Foreskin melanocyte (primary cell): ENCODE measurements at places on chromosomes 11 and 22.

DNA sequence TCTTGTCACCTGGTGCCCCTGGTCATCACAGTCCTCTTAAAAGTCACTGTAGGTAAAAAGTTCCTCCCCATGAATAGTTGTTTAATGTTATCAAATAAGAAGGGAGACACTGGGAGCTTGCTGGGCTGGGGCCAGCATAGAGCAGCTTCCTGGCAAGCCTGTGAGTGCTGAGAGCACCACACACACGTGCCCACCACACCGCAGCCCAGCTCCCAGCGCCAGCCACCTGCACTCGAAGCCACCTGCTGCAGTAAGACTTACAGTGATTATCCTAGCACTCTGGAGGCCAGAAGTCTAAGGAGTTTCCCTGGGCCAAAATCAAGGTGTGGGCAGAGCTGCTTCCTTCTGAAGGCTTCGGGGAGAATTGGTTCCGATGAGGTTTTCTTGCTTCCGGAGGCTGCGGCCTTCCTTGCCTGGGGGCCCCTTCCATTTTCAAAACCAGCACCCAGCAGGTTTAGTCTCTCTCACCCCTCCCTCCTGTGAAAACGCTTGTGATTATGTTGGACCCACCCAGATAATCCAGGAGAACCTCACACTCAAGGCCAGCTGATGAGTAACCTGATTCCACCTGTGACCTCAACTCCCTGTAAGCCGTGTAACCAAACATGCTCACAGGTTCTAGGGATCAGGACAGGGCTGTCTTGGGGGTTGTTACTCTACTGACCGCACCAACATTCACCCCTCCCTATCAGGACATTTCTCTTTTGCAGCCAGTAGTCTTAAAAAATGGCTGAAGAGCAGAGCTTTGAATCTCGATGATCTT is 687.2 kb downstream of the TBC1D22A start:
- no peak for DNase-seq

DNA sequence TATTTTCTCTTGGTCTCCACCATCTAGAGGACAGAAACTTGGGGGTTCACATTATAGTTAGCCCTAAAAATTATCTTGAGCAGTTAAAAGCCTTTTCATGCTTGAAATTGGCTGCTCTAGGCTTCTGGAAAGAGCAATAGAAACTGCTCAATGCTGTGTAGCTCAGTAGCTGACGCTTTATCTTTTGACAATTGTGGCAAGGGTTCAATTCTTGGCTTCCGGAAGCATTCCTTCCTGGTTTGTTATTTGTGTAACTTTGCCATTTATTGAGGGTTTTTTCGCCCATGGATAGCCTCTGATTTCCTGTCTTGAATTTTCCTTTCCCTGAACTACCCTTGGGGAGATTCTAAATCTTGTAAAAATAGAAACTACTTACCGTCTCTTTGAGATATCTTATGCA is 10.3 kb upstream of the OR56A1 start:
- DNase-seq = no peak

- no peak for DNase-seq
These were observed 26.4 kb upstream of the LRRC55 start for GRCh38 chr11:57155400-57155799.

GRCh38 chr11:45323601-45324249 is 37.6 kb upstream of the SYT13 start:
- no peak for DNase-seq

DNA sequence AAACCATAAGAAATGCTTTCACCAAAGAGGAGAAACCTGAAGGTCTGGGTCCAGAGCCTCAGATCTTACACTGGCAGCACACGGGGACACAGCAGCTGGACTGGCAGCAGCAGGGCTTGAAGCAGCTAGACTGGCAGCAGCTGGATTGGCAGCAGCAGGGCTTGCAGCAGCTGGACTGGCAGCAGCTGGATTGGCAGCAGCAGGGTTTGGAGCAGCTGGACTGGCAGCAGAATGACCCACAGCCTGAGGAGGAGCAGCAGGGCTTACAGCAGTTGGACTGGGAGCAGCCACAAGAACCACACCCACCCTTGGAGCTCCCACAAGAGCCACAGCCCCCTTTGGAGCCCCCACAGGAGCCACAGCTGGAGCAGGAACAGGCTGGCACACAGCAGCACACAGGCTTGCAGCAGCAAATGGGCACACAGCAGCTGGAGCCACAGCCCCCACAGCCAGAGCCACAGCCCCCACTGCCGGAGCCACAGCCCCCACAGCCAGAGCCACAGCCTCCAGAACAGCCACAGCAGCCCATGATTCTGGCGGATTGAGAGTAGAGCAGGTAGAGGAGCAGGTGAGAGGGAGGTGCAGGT is at the start of gene KRTAP5-11:
KRTAP5-11 (minus strand) TSS at position 567 of the 587 bp plus-strand sequence; CDS start at position 529, 38 bp downstream.
- no peak for DNase-seq

- DNase-seq = peak; percentile 64
These were observed 281.6 kb downstream of the TBC1D22A start for GRCh38 chr22:47043835-47044721.

- no peak for DNase-seq
These were observed 516.7 kb downstream of the JRKL start for GRCh38 chr11:96906476-96906875.

DNA sequence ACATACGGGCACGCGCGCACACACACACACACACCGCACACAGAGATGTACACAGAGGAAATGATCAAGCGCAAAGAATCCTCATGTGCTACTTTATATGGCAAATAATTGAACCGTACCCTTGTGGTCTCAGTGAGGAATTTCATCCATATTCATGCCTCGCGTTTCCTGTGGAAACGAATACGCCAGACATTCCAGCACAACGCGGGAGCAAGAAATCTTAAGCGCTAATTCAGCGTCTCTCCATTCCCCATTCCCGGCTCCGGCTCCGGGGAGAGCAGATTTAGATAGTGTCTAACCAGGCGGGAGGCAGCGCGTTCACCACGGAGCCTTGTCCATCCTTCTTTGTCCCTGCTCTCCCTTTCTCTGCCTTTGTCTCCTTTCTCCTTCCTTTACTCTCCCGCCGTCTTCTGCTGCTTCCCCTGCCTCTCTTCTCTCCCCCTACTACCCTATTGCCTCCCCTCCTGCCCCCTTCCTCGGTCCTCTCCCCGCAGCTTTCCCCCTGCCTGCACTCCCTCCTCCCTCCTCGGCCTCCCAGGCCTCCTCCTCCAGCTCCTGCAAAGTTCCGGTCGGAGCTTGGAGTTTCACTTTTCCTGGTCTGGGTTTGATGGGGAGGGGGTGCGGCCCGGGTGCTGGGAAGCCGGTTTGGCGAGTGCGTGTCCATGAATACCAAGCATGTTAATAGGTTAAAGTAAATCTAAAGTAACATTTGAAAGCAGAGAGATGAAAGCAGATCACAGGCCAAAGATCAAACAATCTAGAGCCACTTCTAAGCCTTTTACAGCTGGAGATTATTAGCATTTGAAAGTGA is 579.3 kb downstream of the BUD13 start:
- peak; percentile 74 for DNase-seq

DNA sequence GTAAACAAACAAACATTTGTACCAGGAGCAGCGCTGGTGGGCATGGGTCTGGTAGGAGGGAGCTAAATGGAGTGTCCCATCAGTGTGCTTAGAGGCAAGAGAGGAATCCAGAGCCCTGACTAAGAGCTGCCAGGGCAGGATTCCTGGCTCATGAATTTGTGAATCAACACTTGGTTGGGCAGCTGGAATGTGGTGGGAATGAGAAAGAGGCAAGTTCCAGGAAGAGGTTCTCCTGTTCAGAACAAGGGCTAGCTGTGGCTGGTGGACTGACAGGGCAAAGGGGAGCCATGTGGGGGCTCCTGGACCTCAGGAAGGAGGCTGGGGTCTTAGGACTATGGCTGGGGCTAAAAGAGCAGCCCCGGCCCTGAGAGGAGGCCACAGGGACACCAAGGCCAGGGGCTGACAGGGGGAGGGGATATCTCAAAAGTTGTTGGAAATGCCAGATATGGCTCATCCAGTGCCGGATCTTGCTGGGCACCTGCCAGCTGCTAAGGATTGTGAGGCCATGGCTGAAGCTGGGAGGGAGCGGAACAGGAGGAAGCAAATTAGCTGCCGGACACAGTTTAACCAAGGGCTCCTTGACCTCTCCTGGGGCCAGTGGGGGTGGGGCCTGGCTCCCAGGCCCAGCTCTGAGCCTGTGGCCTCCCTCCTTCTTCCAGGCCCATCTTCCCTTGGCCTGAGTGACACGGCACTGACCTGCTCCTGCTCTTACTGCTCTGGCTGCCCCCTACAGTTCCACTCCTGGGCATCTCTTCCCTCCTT is 14.6 kb upstream of the P2RY6 start:
- DNase-seq = peak; percentile 32

GRCh38 chr11:68840661-68841653 is 759 bp downstream of the CPT1A start:
- DNase-seq = no peak

GRCh38 chr11:134252346-134253187 is 585 bp downstream of the THYN1 start:
- DNase-seq = no peak

DNA sequence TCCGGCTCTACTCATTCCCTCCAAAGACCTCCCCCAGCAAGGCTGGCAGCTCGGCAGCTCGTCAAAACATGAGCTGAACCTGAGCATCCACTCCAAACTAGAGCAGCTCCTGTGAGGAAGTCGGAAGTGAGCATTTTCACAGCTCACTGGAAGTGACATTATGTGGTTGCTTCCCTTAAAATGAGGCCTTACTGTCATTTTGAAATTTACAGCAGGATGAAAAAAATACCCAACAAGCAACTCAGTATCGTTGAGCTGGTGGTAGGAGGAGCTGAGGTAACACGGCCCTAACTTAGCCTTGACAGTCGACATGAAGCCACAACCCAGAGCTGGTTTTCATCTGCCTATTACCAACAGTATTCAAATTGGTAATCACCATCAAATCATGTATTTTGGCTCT is 38.0 kb upstream of the ARFGAP3 start:
- no peak for DNase-seq

- DNase-seq = no peak
These were observed 192.1 kb downstream of the IGLL1 start for GRCh38 chr22:23387827-23388516.

DNA sequence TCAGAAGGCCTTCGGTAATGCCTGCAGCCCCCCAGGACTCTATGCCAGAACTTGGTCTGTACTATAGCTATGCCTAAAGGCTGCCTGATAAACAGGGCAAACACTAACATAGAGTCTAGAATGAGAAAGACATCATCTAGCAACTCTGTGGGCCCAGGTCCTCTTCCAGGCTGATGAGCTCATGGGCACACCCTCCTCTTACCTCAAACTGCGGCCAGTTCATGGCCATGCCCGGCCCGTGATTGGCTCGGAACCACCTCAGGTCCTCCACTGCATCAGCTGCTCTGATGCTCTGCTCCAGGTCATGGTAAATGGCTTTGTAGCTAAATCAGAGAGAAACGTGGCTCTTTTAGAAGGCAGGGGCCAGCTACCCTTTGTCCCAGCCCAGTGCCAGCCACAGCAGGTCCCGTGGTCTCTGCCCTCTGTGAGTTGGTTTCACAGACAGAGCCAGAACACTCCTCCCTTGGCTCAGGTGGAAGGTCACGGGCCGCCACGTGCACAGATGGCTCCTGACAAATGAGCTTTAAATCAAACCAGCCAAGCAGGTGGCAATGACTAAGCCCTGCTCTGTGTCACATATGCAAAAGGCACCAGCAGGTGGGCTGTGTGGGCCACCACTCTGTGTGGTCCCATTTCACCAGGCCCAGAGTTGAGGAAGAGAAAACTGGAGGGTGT is 25.0 kb upstream of the ARFGAP3 start:
- DNase-seq = no peak
